ENCODE measurements at places on chromosomes 4 and X.
A peak's percentile ranks its signal among the peaks of the same experiment; 100 is the strongest.

DNA sequence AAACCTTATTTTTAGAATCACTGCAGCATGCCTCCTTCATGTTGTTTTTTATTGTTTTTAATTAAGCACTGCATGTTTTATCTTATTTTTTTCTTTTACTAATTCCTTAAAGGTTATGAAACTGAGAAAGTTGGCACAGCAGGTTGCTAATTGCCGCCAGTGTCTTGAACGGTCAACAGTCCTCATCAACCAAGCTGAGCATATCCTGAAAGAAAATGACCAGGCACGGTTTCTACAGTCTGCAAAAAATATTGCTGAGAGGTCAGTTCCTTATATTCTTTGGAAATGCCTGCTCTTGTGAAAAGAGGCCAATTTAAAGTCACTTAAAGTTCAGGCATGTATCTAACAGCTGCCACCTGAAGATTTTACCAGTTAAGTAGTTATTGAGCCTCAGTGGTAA, 76.8 kb downstream of the TEX13B start:
- DNase-seq, result no peak

GRCh38 chr4:38567457-38567856, 96.5 kb upstream of the KLF3 start:
- no peak for DNase-seq

GRCh38 chr4:13872155-13872554, 244.6 kb upstream of the BOD1L1 start:
- no peak for DNase-seq

DNA sequence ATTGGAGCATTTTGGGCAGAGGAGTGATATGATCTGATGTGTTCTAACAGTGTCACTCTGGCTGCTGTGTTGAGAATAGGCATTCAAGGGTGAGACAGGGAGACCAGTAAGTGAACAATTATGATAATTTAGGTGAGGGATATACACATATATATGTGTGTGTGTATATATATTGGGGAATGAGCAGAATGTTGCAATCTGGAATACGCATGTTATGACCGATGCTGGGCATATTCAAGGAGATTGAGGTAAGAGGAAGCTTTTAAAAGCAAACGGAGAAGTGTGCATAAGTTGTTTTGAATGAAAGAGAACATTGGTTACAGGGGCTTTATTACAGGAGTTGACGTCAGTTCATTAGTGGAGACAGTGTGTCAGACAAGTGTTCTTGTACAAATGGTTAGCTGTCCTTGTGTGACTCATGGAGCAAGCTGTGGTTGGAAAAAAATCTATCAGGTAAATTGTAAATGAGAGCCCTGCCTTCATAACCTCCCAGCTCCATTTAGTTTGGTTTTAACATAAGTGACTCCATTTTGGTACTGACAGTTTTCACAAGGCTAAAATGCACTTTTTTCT, 442.5 kb upstream of the LCORL start:
- DNase-seq, result no peak

GRCh38 chr4:8469550-8469949, 29.0 kb downstream of the TRMT44 start:
- no peak for DNase-seq

DNA sequence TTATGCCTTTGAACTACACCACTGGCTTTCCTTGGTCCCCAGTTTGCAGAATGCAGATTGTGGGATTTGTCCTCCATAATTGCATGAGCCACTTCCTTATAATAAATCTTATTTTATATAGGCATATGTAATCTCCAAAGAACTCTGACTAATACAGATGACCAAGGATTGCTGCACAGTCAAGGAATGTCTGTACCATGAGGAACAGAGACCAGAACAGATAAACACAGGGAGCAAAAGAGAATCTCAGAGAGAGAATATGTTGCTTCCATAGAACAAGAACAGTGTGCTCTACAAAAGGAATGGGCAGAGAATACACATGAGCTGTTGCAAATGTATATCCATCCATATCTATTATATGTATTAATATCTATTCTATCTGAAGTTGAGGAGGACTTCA, 111.1 kb downstream of the ADRA2C start:
- no peak for DNase-seq

- no peak for DNase-seq
Observed at GRCh38 chrX:75989806-75990590, 182.9 kb upstream of the PBDC1 start.

DNA sequence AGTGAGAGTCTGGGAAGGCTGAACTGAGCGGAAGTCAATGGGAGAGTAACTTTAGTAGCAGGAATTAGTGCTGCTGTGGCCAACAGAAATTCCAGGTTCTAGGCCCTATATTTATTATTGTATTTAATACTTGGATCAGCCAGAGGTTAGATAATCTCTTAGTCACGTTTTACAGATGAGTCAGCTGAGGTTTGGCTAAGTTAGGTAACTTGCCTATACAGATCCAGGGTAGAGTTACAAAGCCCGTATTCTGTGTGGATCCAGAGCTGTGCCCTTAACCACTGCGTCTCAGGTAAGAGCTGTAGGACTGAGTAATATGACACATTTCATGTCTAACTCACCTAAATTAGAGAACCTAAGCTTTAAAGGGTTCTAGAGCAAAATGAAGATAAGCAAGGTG, 20.5 kb downstream of the PSMD10 start:
- no peak for DNase-seq

- peak; percentile 58 for DNase-seq
Observed at GRCh38 chr4:151541389-151542071, 132.6 kb downstream of the FHIP1A start.

DNA sequence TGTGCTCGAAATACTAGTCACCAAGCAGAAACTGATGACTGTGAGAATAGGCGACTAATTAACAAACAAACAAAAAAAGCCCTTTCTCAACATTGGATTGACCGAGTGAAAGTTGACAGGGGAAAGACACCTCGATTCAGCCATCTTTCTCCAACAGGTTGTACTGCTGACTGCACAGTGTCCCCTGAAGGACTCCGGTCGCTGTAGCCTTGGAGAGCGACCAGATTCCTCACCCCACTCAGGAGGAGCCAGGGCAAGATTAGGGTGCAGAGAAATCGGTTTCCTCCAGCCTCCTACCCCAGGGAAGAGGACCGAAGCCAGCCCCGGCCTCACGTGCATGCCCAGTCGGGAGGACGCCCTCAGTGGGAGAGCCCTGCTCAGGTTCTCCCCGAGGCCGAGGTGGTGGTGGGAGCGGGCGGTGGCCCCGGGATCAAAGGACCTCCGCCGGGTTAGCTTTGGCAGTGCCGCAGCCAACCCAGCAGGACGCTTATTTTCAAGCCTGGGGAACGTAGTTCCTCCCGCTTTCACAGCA, 1.1 kb upstream of the RAP1GDS1 start:
- peak; percentile 19 for DNase-seq
